AG04449 (cell line): ENCODE measurements at places on chromosomes 2 and 18.

GRCh38 chr2:101140237-101140636 is 10.9 kb downstream of the TBC1D8 start:
- no peak for DNase-seq

- DNase-seq = peak; percentile 38
Measured at GRCh38 chr18:9101730-9102507, 580 bp upstream of the NDUFV2 start.

- DNase-seq = no peak
Measured at GRCh38 chr2:177599139-177599688, 206.6 kb downstream of the AGPS start.

DNA sequence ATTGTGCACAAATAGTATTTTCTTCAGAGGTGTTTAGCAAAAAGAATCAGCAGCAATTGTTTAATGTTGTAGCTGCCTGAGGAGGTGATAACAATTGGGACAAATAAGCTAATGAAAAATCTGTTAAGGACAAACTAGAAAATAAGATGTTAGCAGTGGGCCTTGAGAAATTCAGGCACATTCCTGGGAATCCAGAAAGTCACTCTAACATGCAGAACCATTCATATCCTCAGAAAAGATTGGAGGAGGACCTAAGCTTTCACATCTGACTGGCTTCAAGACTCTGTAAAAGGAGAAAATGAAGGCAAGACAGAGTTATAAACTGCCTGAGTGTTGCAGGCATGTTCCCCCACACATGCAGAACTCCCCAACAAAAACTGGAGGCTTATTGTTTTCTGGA is 353.5 kb upstream of the RGPD4 start:
- no peak for DNase-seq

- peak; percentile 73 for DNase-seq
Measured at GRCh38 chr18:74806700-74807416, 209.2 kb downstream of the ZNF407 start.

GRCh38 chr2:182929972-182930371 is 63.5 kb upstream of the FRZB start:
- no peak for DNase-seq

- no peak for DNase-seq
Measured at GRCh38 chr2:241888641-241889040, 19.1 kb downstream of the RTP5 start.

DNA sequence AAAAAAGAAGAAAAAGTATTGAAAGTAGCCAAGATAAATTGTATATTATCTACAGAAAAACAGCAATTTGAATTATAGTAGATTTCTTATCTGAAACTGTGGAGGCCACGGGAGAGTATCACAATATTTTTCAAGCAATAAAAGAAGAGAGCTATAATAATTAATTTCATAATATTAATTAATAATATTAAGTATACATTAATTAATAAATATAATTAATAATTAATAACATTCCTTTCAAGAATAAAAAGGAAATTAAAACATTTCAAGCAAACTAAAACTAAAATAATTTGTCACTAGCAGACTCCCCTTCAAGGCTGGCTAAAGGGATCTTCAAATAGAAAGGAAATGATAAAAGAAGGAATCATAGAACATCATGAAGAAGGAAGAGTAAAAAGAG is 372.7 kb upstream of the KYNU start:
- no peak for DNase-seq

DNA sequence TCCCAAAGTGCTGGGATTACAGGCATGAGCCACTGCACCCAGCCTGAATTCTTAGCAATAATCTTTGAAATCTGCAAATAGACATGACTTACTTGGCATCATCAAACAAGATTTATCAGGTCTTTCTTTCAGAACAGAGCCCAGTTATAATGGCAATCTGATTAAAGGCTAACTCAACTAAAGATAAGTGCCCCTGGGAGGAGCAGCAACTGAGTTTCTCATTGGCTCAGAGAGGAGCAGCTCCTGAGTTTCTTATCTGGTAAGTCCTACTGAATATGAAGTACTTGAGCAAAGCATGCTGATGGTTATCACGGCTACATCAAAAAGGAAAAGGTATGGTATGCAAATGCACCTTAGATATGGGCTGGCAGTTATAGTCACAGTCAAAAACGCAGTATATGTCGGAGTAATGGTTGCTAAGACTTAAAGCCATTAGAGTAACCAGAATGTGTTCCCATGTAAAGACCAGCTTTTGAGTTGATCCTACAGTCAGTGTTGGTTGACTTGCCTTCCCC is 15.0 kb upstream of the AP1S3 start:
- no peak for DNase-seq
